T-cell (primary cell): ENCODE measurements at places on chromosomes 5 and 9. TPM values are rescaled to one million over a fixed set of nuclear protein-coding genes. Genes with fewer than 3 reads are reported as not detected.

- no peak for DNase-seq
These were observed 43.0 kb upstream of the HTR4 start for GRCh38 chr5:148697180-148697808.

DNA sequence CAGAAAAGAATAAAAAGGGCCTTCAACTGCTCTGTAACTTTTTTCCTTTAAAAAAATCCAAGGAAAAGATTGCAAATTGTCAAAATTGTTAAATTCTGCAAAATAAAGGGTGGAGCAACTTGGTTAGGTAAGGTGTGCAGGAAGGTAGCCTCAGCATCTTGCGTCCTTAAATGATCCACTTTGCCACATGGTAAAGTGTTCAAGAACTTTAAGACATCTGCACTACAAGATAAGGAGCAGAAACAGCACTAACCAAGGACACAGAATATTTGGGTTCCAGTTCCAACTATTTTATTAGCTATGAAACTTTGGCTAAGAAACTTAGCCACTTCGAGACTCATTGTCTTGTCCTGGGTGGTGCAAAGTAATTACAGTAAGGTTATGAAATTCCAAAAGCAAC is 53.7 kb downstream of the ANKRD55 start:
- DNase-seq = no peak

- DNase-seq = no peak
These were observed 343.7 kb downstream of the GLIS3 start for GRCh38 chr9:3956081-3956671.

DNA sequence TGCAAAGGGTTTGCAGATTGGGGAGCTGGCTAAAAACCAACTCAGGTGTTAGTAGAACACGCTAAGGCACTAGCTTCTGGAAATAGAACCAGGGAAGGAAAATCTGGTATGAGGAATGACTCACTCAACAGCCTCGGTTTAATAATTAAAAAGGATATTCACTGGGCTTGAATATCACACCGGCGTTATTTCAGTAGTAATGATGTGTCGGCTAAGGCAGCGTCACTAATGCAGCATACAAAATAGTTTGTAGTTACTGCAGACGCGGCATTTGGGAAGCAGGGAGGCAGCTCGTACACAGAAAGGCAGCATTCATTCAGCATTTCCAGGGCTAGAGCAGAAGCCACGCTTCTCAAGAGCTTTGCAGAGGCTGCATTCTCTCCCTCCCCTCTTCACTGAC is 1.7 kb downstream of the ADRA1B start:
- DNase-seq = no peak

DNA sequence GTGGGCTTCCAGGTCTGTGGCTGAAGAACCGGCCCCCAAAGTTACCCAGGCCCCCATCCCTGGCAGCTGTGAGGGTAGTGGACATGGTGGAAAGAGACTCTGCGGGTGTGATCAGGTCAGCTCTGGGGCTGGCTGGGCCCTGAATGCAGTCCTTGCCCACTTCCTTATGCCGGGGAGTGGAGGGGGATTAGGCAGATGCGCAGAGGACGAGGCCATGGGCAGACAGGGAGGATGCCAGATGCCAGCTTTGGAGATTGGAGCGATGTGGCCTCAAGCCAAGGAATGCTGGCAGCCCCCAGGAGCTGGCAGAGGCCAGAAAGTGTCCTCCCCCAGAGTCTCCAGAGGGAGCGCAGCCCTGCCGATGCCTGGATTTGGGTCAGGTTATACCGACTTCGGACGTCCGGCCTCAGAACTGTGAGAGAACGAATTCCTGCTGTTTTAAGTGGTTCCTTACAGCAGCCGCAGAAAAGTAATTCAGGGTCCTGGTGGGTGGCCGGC is 69.8 kb downstream of the ADAMTS2 start:
- DNase-seq = no peak

GRCh38 chr9:93667006-93667405 is 90.6 kb downstream of the PHF2 start:
- no peak for DNase-seq

DNA sequence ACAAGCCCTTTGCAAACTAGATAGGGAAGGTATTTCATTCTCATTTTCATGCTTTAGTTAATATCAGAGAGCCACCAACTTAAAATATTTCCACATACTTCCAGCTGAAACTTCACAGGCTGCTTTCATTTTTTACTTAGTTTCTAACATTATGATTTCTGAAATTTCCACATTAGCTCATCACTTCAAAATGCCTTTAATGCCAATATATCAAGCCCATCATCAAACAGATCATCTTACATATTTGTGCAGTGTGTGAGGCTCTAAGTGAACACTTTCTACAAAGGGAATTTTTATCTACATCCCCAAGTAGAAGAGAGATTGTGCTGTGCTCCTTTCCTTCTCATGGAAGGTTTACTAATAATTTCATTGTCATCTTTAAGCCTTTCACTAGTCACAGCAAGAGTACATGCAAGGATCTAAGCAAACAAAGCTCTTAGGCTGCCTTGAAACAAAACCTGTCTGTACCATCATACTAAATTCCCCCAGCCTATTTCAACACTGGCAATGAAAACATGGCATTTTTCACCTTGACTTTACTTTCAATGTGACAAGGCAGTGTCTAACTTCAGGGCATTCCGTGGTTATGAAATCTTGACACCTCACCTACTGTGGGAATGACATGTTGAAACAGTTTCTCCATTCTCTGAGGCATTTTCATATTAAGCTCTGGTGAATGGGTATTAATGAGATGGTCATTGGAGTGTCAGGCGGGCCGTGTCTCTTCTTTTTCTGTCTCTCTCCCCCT is 45.4 kb downstream of the PPP2R2B start:
- no peak for DNase-seq

DNA sequence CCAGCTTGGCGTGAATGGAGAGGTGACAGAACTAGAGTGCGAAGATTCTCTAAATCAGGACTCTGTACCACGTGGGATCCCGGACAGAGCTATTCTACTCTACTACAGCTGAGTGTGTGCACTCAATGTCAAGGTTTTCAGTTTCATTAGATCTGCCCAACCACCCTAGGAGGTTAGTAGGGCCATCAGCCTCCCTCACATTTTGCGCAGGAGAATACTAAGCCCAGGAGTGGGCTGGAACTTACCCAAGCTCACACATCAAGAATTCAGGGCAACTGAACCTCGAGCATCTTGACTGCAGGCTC is 68.3 kb upstream of the TBC1D2 start:
- no peak for DNase-seq

- no peak for DNase-seq
These were observed 567.4 kb downstream of the CCDC171 start for GRCh38 chr9:16120231-16120641.

DNA sequence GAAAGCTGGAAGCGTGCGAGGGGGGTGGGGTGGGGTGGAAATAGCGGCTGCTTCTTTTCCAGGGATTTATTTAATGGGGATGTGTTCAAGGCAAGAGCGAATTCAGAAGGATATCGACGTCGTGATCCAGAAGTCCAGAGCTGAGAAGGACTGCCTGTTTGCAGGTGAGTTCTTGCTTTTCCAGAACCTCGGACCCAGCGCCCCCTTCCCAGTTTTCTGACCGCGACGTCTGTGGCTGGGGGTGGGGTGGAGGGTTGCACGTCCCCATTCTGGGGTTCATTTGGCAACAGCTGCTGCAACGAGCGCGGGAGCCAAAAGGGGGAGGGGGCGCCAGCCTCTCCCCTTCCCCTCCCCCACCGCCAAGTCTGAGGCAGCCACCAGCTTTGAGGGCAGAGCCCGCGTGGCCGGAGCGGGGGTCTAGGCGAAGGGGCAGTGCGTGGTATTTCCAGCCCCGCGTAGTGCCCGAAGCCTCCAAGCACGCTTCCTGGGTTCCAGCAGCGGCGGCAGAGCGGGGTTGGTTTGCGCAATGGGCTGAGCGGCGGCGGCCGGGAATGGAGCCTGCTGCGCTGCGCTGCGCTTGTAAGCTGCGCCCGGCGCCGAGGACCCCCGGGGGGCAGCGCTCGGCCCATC is 701 bp downstream of the PARP8 start:
- DNase-seq = peak; percentile 42

GRCh38 chr9:127452691-127453090 is 1.4 kb downstream of the LRSAM1 start:
- no peak for DNase-seq

DNA sequence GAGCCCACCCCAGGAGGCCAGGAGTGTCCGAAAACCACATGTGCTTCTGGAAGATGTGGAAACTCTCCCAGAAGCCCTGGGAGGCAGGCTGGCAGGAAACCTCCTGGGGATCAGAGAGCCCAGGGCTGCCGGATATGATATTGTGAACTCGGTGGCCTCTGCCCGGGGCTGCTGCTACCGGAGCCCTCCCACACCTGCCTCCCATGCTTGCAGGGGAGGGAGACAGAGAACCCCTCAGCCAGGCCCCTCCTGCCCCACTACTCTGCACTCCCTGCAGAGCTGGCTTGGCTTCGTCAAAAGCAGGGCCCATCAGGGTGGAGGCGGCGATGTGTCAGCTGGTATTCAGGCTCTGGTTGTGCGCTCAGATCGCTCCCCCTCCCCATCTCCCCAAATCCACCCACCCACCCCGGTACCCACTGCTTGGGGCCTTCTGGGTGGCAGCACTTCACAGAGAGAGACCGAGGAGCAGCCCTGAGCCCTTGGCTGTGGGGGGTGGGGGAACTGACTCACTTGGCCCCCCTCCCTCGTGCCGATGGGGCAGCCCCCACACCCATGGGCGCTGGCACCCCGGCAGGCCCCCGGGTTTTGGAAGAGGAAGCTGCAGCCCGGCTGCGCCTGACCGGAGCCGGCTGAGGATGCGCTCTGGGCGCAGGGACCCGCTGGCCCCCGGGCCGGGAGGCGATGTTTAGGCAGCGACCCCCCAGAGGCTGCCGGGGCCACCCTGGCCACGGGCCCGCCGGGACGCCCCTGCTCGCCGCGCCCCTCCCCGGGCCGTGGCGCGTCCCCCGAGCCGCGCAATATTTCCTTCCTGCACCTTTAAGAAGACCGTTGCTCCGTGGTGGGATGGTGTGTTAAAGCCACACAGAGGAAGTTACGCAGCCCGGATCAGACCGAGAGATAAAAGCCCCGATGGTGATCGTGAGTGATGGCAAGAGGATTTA is 786 bp upstream of the NTNG2 start:
- peak; percentile 49 for DNase-seq

- DNase-seq = no peak
These were observed 6.4 kb downstream of the OR2V2 start for GRCh38 chr5:181153814-181154213.

GRCh38 chr9:125700791-125701190 is 6.2 kb downstream of the MAPKAP1 start:
- no peak for DNase-seq

DNA sequence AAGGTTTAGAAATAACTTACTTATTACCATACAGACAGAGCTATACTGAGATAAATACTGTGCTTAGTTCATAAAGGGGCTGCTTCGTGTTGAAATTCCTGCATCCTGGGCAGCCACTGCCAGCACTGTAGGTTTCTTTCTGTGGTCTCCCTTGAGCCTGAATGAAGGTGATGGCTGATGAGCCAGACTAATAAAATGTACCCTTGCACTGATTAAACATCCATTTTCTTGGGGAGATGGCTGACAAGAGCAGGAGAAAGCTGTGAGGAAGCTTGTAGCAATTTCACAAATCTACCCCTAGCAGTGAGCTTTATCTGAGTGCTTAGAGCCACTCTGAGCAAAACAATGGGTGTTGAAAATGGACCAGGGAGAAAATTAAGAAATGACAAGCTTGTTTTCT is 23.3 kb upstream of the ZSWIM6 start:
- DNase-seq = no peak

Gene OR5C1
- total RNA-seq = not detected

Gene PFN3
- not detected for total RNA-seq

Gene TBC1D9B
- 96.2 TPM for total RNA-seq

Gene ETF1
- total RNA-seq = 115 TPM

Gene OMD
- total RNA-seq = not detected

Gene PCDHB5
- total RNA-seq = 0.32 TPM
